Activated CD8-positive, alpha-beta memory T cell treated with anti-CD3 and anti-CD28 coated beads for 1 hour (primary cell): ENCODE measurements at places on chromosomes 16 and 17.

- DNase-seq, result no peak
Measured at GRCh38 chr16:23387666-23388065, 65.3 kb downstream of the COG7 start.

GRCh38 chr16:87309620-87310525 is 7.3 kb downstream of the C16orf95 start:
- DNase-seq, result no peak

- DNase-seq, result no peak
Measured at GRCh38 chr17:50331085-50331791, 14.7 kb upstream of the XYLT2 start.

DNA sequence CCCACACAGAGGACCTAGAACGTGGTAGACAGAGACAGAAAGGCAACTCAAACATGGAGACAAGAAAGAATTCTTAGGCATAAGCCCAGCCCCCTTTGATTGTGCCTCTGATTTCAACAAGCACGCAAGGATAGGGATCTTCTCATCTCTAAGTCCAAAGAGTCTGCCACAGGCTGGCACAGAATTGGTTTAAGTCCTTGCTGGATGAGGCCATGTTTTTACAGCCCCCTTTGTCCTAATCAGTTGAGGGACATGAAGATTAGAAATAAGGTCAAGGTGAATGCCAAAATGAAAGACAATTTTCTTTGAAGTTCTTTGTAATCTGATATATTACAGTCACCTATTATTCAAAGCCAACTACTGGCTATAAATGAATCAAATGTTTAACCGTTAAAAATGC is 68.0 kb upstream of the ATP2A3 start:
- no peak for DNase-seq

DNA sequence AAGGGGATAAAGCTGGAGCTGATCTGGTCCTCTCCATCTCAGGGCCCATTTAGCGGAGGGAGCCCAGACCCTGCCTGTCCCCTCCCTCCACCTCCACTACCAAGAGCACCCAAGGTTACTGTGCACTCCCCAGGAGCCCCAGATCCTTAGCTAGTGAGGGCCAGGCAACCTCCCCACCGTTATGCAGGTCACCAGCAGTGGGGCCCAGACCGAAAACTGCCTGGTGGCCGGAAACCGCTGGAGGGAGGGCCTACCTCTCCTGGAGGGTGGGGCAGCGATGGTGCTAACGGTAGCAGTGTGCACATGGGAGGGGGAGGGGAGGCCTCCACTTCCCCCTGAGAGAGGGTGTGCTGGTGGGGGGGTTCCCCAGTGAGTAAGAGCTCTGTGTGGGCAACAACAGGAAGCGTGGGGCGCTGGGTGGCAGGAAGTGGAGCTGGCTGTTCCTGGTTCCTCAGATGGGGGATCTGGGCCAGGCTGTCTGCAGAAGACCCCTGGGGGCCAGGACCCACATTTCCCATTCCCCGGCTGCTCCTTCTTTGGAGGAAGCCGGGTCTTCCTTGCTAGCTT is 4.4 kb downstream of the FMNL1 start:
- peak; percentile 89 for DNase-seq

- DNase-seq, result no peak
Measured at GRCh38 chr16:19837331-19837980, 47.2 kb downstream of the GPRC5B start.

DNA sequence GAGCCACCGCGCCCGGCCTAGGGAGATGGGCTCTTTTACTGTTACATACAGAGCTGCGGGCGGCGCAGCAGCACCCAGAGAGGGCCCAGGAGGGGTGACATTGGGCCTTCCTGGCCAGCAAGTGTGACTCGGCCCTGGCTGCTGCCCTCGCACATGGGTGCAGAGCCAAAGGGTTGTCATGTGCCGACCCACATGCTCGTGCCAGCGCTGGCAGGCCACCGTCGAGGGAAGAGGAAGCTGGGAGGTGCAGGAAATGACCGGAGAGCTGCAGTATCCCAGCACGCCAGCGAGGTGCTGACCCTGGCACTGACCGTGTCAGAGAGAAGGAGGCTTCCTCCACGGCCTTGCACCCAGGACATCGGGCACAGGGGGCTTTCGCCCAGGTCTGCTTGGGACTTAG is 8.0 kb downstream of the ENDOV start:
- DNase-seq, result no peak

DNA sequence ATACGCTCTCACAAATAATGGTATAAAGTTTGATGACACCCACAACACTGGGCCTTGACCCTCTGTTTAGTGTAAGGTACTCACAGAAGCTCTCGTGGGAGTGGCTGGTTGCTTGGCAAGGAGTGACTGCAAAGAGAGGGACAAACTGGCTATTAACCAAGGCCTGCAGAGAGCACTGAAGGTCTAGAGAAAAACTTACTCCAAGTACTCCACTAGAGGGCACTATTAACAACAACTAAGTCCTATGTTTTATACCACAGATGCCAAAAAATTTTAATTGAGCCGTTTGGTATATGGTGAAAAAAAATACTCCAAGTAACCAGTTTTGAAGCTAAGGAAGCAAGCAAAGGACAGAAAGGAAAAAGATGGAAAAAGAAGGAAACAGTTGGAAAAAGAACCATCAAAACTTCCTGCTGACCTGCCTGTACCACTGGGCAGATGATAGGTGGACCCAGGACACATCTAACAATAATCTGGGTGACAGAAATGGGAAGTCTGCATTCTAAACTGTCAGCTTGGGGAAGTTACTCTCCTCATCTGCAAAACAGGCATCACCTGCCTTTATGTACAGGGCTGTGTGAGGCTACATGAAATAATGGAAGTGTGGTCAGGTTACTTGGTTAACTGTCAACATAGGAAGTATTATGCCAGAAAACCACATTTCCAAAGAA is 23.2 kb downstream of the DYNC1LI2 start:
- no peak for DNase-seq

- no peak for DNase-seq
Measured at GRCh38 chr16:67396159-67397035, 3.1 kb upstream of the TPPP3 start.

DNA sequence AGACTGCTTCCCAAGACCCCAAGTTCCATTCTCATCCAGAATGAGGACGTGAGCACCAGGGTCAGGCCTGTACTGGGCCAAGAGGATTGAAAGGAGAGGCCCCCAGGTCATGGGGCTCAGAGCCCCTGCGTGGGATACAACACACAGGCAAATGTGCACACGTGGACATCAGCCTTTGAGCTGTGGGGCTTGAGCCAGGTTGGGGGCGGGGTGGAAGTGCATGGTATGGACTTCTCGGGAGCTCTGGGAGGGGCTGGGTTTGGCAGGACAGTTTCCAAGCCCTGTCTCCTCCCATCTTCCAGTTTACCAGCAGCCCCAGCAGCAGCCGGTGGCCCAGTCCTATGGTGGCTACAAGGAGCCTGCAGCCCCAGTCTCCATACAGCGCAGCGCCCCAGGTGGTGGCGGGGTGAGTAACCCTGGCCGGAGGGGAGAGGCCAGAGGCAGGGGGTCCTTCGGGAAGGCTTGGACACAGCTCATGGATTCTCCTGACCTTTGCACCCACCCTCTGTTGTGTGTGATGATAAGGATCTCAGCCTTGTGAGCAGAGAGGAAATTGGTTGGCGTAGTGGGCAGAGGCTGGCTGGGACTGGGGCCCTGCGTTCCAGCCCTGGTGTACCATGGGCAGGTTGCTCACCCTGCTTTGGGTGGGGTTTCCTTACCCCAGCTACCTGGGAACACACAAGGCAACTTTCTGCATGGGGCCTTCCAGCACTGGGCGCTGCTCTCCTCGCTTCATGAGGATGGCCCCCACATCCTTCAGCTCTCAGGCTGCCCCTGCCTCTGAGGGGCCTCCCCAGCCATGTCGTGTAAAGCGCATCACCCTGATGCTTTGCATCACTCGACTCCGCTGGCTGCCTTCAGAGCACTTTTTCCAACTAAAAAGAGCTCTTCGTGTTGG is 10.4 kb upstream of the LASP1NB start:
- no peak for DNase-seq
